ENCODE measurements at places on chromosomes 2 and 18.

GRCh38 chr2:60958800-60959199, 58.7 kb upstream of the PEX13 start:
- no peak for DNase-seq

GRCh38 chr2:19800796-19801195, 101.0 kb downstream of the TTC32 start:
- DNase-seq = no peak

DNA sequence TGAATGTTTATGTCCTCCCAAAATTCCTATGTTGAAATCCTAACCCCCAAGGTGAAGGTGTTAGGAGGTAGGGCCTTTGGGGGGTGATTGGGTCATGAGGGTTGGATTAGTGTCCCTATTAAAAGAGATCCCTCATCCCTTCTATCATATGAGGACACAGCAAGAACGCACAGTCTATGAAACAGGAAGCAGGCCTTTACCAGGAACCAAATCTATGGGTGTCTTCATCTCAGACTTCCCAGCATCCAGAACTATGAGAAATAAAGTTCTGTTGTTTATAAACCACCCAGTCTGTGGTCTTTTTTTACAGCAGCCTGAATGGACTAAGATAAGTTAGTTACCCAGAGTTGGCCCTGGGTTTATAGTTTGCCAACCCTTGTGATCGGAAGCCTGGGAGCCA, 153.1 kb downstream of the INO80D start:
- DNase-seq = no peak

- no peak for DNase-seq
These were observed 293.9 kb downstream of the KIAA1328 start for GRCh38 chr18:37122877-37123276.

GRCh38 chr2:8421658-8422449, 260.0 kb upstream of the ID2 start:
- DNase-seq = no peak

DNA sequence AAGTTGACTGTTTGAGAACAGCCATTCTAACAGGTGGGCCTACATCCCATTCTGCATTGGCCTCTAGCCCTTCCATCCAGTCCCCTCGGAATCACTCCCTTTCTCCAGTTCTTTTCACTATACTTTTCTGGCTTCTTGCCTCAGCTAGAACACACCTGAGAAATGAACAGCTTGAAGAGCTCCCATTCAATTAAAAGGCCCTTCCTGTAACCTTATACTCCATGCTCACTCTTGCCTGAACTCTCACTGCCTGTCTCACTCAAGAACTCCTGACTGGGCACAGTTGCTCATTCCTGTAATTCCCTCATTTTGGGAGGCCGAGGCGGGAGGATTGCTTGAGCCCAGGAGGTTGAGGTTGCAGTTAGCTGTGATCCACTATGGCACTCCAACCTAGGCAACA, 23.6 kb downstream of the CHRNA1 start:
- no peak for DNase-seq

- DNase-seq = no peak
These were observed 155.8 kb downstream of the ZNF516 start for GRCh38 chr18:76339246-76339620.

GRCh38 chr2:218671097-218671653, 627 bp downstream of the RNF25 start:
- DNase-seq = no peak

GRCh38 chr2:22596306-22596705, 788.7 kb upstream of the KLHL29 start:
- no peak for DNase-seq

GRCh38 chr2:149715005-149715592, 127.5 kb upstream of the MMADHC start:
- DNase-seq = no peak

DNA sequence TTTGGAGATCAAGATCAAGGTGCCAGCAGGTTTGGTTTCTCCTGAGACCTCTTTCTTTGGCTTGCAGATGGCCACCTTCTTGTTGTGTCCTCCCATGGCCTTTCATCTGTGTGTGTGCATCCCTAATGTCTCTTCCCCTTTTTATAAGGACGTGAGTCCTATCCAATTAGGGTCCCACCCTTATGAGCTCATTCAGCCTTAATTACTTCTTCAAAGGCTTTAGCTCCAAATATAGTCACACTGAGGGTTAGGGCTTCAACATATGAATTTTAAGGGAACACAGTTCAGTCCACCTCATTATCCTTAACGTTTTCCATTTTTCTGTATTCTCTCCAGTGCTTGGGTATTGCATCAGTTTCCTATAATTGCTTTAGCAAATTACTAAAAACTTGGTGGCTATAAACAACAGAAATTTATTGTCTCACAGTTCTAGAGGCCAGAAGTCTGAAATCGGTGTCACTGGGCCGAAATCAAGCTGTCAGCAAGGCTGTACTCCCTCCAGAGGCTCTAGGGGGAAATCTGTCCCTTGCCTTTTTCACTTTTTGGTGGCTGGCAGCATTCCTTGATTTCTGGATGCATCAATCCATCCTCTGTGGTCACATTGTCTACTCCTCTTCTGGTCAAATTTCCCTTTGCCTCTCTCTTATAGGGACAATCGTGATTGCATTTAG, 34.1 kb downstream of the CDC42EP3 start:
- DNase-seq = no peak

DNA sequence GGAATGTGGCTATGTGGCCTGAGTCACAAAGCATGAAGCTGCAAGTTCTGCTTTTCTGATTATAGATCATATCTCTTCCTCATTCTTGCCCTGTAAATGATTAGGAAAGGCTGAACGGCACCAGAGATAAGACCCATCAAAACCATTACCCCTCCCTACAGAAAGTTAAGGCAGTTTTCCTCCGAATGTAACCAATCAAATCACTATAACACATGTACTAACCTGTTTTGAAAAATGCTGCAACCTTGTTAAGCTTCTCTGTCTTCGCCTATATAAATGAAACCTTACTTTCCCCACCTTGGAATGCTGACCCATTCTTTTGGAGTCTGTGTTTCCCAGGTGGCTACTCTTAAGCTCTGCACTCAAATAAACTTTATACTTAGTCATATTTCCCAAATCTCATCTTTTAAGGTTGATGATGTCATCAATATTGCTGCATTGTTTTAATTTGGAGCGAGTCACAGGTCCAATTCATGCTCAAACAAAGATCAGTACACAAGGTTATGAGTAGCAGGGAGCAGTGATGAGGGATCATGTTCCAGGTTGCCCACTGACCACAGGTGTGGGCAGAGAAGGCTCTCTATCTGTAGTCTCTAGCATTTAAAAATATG, 662.3 kb downstream of the IRS1 start:
- DNase-seq = no peak

GRCh38 chr2:71602115-71602495, 148.7 kb downstream of the DYSF start:
- DNase-seq = no peak

GRCh38 chr18:8218197-8218596, 391.0 kb upstream of the RAB12 start:
- no peak for DNase-seq

- peak; percentile 28 for DNase-seq
These were observed 675 bp downstream of the PRKD3 start for GRCh38 chr2:37323781-37324535.

DNA sequence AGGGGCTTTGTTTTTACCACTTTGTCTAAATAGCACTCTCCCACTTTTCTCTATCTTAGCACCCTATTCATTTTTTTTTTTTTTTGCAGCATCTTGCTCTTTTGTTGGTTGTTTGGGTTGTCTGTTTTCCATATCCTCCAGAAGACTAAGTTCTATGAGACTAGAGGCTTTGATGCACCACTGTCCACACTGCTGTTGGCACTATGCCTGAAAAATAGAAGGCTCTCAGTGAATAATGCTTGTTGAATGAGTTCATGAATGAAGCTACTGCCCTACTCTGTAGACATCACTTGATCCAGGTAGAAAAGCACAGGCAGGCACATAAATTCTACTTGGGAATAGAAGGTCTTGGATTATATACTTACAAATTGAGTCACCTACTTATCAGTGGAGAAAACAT, 7.3 kb downstream of the IL1A start:
- DNase-seq = no peak

DNA sequence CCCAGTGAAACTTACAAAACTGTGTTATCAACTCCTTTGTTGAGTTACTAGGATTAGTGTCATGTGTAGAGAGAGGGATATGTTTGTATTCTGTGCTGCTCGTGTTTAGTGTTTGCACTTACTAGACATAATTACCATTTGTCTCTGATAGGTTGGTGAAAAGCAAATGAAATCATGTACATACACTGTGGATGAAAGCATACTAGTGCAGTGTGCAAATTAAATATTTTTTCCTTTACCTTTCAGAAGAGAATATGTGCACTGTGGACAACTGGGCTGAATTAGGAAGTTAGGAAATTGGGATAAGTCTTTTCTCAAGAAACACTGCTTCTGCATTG, 1.2 kb downstream of the KIAA1328 start:
- no peak for DNase-seq

DNA sequence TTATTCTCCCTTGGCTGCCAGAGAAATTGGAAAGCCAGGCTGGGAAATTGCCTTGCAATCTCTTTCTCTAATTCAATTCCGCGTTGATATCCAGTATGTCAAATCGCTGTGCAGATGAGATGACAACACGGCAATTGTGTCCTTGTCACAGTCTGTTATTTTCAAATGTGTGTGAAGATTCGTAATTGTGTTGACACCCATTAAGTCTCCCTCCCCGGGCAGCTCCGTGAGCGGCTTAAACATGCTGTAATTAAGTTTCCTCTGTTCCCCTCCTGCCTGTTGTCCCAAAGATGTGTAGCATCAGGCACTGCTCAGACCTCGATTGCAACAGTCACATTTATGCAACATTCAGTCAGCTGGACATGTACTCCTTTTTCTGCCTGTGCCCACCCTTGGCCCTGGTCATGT, 209.5 kb downstream of the LPIN1 start:
- DNase-seq = no peak

- no peak for DNase-seq
These were observed 34.9 kb downstream of the SERPINE2 start for GRCh38 chr2:224004105-224004695.

DNA sequence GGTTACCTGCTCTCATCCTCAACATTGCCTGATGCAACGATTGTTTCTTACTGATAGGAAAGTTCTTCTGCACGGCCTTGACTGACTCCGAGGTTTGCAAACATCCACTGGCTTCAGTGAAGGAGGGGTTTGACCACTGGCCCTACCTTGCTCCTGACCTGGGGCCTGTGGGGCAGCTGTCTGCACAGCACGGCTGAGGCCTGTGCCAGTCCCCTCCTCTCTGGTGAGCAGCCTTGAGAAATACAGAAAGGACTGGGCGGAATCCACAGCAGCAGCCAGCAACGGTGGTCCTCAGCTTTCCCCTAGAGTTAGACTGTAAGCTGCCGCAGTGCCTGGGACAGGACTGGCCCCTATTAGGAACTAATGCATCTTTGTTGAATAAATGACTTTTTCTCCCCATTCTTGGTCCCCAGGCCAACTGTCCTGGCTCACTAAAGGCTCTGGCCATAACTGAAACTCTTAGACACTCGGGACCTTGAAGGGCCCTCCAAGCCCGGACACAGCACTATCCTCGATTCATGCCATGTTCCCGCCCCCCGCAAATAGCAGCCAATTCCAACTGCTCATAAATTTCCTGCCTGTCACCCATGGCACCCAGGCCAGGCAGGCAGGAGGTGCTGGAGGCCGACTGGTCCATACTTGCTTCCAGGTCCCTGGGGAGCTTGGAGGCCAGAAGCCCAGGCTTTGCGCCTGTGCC, 26.7 kb downstream of the ATOH8 start:
- DNase-seq = no peak

- no peak for DNase-seq
These were observed 42.6 kb upstream of the ASXL2 start for GRCh38 chr2:25920786-25921415.

GRCh38 chr2:100063459-100063953, 78.9 kb downstream of the AFF3 start:
- DNase-seq = no peak

- DNase-seq = no peak
These were observed 187.9 kb downstream of the BCL11A start for GRCh38 chr2:60365556-60365955.

DNA sequence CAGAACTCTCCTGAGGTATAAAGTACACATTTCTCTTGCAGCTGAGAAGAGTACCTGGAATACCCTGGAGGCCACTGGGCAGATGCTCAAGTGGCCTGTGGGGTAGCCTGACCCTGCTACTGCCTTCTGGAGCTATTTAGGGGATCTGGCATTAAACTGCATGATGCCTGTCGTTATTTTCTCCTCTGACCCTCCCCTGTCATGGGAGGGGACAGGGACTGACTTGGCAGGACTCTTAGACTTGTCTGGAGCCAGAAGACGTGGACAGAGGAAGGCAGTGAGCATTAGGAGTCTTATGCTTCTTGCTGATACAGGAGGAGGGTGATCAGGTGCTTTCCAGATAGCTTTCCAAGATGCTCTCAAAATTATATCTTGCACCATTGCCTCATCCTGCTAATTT, 24.8 kb downstream of the CNRIP1 start:
- no peak for DNase-seq

GRCh38 chr2:239735829-239736357, 289.2 kb downstream of the NDUFA10 start:
- DNase-seq = no peak

- no peak for DNase-seq
These were observed 28.9 kb downstream of the KCNK3 start for GRCh38 chr2:26721115-26722032.

DNA sequence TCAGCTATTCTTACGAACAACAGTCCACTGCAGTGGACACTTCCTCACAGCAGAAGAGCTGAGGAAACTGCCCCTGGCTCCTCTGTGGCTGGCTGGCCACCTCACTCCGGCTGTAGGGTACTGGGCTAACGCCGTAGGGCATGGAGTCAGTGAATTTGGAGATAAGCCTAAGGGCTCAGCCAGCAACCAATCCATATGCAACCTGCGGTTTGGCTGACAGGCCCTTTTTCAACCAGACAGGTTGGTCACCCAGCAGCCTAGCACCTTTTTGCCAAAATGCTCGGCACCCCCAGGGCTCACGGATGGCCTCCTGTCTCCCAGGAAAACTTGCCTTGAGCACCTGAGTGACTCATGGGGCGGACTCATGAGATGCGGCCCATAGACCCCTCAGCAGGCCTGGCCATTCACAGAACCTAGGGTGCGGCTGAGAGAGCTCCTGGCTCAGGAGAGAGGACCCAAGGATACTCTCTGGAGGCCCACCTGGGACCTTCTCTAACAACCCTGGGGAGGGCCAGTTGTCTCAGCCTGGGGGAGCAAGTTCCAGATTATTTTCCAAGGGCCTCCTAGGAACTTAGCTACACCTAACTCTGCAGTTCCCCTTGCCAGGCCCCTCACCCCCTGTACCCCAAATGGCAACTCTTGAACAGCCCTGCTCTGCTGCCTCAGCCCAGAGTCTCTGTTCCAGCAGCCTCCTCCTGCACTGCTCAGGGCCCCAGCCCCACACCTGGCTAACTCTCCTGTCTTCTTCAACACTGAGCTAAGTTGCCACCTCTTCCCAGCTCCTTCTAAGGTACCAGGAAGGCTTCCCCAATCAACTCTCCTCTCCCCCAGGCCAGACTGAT, 252.1 kb downstream of the CYP26B1 start:
- no peak for DNase-seq

GRCh38 chr2:235868224-235868623, 300.0 kb downstream of the GBX2 start:
- no peak for DNase-seq

- DNase-seq = no peak
These were observed 752 bp downstream of the ASTL start for GRCh38 chr2:96137321-96138178.

GRCh38 chr18:23752796-23753195, 63.5 kb downstream of the LAMA3 start:
- no peak for DNase-seq

- no peak for DNase-seq
These were observed 3.1 kb upstream of the CYTIP start for GRCh38 chr2:157447031-157447430.

- DNase-seq = no peak
These were observed 68.8 kb downstream of the LDLRAD4 start for GRCh38 chr18:13287372-13287771.

- no peak for DNase-seq
These were observed 222.7 kb upstream of the SLC39A10 start for GRCh38 chr2:195434346-195434745.

Data from stimulated activated CD4-positive, alpha-beta T cell treated with anti-CD3 and anti-CD28 coated beads, Interleukin-1b, Interleukin-23, amount 100 ng/mL, for 48 hours (primary cell).